Motor neuron (in vitro differentiated cells): ENCODE measurements at places on chromosomes 1 and 21.

GRCh38 chr21:38937844-38938243, 132.1 kb downstream of the ETS2 start:
- peak; percentile 20 for ATAC-seq

- ATAC-seq, result peak; percentile 86
Measured at GRCh38 chr1:11434501-11434900, 44.5 kb upstream of the DISP3 start.

GRCh38 chr1:47981667-47982350, 15.4 kb downstream of the TRABD2B start:
- peak; percentile 46 for ATAC-seq

GRCh38 chr21:25890001-25890400, 155.2 kb downstream of the GABPA start:
- ATAC-seq, result no peak

DNA sequence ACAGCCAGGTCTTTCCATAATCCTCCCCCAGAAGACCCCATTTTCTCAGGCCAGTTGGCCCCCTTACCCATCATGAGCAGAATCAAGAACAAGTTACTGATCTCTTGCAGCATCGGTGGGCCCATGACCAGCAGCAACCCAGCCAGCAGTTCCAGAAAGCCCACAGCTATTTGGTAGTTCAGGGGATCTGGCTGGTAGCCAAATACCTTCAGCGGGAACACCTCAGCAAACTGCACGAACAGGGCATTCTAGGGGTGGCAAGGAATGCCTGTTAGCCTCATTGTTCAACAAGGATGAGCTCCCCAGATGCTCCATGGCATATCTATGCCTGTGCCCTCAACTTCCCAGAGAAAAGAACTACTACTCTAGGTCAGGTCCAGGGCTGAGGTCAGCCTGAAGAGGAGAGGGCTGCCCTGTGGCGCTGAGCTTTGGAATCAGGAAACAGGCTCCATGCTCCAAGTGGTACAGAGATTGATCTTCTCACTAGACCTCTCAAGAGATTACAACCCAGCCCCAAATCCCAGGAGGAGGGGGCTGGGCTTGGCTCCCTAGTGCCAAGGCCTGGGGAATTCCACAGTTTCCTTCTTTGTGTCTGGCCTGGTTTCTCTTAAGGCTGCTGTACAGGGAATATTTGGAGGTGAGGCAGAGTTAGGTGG, 1.3 kb downstream of the TMEM35B start:
- ATAC-seq, result no peak

DNA sequence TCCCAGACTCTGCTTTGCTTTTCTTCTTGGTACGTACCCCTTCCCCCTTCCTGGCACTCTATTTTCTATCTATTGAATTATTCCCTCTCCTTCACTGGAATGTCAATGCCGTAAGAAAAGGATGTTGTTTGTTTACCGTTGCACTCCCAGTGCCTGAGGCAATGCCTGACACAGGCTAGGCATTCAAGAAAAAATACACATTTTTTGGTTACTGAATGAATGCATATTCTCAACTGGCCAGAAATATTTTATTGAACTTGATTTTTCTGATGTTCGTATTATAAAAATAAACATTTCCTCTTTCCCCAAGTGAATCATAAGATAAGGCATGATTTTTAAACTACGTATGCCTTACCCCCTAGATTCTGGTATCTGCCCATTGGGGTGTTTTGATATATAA, 41.2 kb downstream of the GNG12 start:
- ATAC-seq, result no peak

DNA sequence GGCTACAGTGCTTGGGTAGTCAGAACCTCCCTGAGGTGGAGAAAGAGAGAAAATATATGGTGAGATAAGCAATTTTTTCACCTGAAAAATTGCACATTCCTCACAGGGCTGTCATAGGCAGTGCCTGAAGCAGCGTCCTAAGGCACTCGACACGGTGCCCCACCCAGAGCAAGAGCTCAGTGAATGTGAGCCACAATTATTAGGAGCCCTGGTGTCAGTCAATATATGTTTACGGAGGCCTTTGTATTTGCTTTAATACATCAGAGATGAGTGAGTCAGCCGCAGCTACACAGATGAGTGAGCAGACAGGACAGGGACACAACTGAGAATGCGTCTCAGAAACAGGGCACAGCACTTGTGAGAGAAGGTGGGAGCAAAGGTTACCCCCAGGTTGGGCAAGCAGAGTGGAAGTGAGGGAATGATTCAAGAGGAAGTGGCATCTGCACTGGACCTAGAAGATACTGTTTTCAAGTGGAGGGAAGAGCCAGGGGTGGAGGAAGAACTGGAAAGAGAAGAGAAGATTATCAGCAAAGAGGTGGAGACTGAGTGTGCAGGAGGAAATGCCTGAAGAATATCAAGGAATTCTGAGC, 5.2 kb upstream of the PIGC start:
- ATAC-seq, result peak; percentile 19
